D721Med (cell line): ENCODE measurements at places on chromosomes 6 and 20.

- no peak for DNase-seq
These were observed 5.5 kb upstream of the NPBWR2 start for GRCh38 chr20:64112691-64113443.

- DNase-seq, result peak; percentile 66
These were observed 2.5 kb downstream of the MYMX start for GRCh38 chr6:44219053-44219814.

DNA sequence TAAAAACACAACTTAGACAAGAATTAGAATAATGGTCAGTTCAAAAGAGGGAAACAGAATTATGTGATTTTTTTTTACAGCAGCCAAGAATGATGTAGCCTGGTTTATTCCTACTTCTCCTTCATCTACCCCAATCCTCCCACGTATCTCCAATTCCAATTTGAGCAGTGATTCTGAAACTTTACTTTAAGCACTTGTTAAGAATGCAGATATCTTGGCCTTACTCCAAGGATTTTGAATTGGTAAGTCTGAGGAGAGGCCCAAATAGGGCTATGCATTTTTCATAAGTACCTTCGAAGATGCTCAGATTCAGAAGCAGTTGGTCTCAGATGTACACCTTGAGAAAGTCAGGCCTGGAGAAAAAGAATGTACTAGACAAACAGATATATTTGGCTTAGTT lies 233.4 kb upstream of the FLRT3 start:
- DNase-seq, result no peak

GRCh38 chr20:10381477-10381876 lies 52.5 kb downstream of the MKKS start:
- DNase-seq, result no peak
